Activated naive CD4-positive, alpha-beta T cell treated with anti-CD3 and anti-CD28 coated beads, Interleukin-2, amount 10 ng/mL, durations not matched to agents 7 days and 5 days (primary cell): ENCODE measurements at places on chromosomes 7 and 10.

GRCh38 chr10:17626656-17627055 is 9.5 kb upstream of the HACD1 start:
- no peak for DNase-seq

GRCh38 chr10:43693602-43694001 is 44.9 kb upstream of the ZNF32 start:
- no peak for DNase-seq

GRCh38 chr7:94975336-94975735 is 67.9 kb downstream of the PPP1R9A start:
- DNase-seq = no peak

DNA sequence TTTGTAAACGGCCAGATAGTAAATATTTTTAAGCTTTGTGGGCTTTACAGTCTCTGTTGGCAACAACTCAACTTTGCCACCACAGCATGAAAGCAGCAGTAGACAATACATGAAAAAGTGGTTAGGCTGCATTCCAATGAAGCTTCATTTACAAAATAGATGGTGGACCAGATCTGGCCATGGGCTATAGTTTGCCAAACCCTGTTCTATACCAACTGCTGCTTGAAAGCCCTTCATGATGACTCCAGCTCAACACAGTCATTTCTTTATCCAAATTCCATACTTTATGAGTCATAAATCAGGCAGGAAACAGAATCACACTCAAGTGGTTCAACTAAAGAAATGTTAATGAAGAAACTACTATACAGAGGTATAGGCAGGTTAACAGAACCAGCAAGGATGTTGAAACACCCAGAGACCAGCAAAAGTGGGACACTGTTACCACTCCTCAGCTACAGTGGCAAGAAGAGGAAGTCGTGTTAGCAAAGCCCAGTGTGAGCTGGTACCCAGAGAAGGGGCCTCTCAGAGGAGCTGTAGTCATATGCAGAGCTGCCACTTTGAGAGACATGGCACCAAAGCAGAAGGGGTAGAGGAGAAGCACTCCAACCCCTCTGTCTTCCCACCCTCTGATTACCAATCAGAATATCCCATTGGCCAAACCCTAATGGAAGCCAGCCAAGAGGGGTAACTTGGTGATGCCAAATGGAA is 72.5 kb downstream of the PRLHR start:
- no peak for DNase-seq

- DNase-seq = no peak
Measured at GRCh38 chr7:22931011-22931410, 82.9 kb downstream of the HYCC1 start.

DNA sequence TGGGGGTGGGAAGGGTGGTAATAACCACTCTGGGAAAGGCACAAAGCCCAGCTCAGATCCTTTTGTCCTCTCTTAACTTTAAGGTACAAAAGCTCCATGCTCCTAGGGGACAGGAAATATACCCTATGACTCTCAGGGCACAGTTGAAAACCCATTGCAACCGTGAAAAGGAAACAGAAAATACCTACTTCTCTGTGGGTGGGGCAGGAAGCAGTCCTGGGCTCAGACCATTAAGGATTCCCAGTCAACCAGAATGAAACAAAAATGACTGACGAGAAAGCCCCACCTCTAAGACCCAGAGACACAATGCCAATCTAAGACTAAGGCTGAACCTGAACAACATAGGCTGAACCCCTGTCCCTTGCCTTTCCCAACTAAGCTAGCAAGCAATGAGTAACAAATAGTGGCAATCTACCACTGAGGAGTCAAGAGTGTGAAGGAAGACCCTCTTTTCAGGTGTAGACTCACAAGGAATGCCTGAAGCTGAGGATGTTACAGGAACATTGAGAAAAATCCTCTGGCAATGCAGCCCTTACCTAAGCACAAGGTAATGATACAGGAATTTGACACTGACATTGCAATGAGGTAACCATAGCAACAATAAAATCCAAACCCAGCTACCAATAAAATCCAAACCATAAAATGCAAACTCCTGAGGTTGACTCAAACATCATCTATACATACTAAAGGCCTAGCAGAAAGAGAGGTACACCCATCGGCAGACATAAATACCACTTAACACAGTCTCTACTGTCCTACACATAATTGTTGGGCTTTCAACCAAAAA is 380.1 kb downstream of the HPSE2 start:
- DNase-seq = no peak
